BJ (cell line): ENCODE measurements at places on chromosomes 3 and 15.

GRCh38 chr3:152583963-152584362, 251.0 kb upstream of the P2RY1 start:
- DNase-seq = no peak

DNA sequence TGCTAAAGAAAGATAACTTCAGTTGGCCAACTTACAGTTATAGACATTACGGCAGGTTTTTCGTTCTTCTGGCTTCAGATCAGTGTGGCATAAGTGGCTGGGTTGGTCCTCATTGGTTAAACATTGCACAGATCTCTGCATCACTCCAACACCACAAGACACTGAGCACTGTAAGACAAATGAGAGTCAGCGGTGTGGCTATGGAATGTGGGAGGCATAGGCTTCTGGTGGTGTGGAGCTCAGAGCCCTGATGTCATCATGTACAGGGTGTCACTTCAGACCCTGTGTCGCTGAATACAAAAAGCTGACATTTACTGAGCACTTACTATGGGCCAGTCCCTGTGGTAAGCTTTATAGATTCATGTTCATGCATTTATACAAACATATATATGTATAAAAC, 146.0 kb downstream of the ADAMTS9 start:
- no peak for DNase-seq

- DNase-seq = no peak
Observed at GRCh38 chr15:68425428-68426060, 6.4 kb downstream of the ITGA11 start.

DNA sequence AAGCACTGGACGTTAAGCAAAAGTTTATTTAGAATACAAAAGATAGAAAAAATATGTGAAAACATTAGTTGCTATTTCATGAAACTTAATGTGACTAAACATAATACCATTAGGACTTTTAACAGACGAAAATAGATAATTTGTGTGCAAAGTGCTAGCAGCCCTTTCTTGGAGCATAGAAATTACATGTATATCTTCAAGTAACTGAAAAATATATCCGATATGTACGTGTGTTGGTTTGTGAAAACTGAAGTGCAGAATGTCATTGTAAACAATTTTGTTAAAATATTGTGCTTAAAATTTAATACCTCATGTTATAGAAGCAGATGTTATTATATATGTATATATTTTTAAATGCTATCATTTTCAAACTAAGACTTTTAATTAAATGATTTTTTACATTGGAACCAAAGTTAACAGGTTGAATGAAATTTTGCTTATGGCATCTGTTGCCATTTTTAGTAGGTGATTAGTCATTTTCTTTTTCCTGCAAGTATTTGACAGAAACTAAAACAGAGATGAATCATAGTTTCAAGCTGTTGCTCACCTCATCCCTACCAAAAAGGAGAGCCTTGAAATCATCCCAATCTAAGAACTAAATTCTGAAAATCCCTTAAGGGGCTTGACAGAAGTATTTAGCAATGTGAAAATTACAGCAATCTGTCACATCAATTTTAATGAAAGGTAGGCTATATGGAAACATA, 334.8 kb downstream of the NAALADL2 start:
- DNase-seq = no peak

DNA sequence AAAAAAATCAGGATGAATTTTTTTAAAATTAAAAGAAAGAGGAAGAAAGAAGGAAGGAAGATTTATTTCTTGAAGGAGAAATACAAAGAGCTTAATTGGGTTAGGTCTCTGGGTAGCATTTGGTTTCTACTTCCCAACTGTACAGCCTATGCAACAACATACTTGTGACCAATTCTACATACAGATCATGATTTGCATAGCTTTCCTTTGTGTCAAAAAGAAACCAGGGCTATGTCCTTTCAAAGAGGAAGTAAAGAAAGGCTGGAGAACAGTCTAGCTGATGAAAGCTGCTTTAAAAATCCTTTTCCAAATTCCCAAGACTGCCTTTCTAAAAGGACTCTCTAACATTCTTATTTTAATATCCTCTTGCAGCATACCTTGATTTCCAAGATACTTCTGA, 6.1 kb upstream of the HGD start:
- no peak for DNase-seq

DNA sequence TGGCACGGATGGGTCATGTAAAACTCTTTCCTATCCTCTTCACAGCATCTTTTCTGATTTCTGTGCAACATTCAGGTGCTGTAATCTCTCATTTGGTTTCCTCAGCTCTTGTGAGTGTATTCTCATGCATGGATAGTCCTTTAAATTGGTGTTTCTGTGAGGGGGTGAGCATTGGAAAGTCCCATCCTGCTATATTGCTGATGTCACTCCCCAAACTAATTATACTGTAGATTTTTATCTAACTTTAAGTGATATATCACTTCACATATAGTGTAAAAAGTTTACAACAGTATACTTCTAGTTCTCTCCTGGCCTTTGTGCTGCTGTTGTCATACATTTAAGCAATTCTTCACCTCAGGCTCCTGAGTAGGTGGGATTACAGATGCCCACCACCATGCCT, 102.7 kb downstream of the GLDN start:
- DNase-seq = no peak

GRCh38 chr15:58498821-58499580, 67.2 kb downstream of the LIPC start:
- DNase-seq = peak; percentile 96

GRCh38 chr3:19427422-19428149, 279.3 kb downstream of the KCNH8 start:
- DNase-seq = no peak

DNA sequence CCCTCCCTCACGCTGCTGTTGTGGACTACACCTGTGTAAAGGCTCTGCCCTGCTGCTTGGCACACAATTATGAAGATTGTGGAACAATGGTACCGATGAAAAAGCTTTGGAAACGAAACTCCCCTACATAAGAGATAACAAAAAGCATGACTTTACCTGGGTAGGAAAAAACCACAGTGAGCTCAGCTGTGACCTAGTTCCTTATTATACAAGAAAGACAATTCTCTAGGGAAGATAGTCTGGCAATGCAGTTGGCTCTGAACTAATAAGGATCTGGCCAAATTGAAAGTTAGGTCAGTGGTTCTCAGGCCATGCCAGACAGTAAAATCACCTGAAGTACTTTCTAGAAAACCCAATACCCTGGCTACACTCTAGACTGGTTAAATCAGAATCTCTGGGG, 16.1 kb downstream of the CLEC3B start:
- DNase-seq = no peak

DNA sequence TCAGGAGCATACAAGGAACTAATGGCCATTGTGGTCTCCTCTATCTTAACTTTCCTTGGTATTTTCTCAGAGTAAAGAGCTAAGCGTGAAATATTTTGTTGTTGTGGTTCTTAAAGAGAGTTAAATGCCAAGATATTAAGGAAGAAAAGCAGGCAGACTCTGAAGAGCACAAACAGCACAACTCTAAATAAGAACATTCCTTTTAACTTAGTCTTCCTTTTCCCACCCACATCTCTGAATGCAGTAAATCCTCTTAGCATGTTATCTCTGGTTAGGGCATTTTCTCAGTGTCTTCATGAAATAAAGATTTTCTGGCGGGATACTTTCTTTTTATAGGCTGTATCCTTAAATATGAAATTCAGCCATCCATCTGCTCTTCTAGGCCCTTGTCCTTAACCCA, 1.5 kb downstream of the GPR87 start:
- no peak for DNase-seq

DNA sequence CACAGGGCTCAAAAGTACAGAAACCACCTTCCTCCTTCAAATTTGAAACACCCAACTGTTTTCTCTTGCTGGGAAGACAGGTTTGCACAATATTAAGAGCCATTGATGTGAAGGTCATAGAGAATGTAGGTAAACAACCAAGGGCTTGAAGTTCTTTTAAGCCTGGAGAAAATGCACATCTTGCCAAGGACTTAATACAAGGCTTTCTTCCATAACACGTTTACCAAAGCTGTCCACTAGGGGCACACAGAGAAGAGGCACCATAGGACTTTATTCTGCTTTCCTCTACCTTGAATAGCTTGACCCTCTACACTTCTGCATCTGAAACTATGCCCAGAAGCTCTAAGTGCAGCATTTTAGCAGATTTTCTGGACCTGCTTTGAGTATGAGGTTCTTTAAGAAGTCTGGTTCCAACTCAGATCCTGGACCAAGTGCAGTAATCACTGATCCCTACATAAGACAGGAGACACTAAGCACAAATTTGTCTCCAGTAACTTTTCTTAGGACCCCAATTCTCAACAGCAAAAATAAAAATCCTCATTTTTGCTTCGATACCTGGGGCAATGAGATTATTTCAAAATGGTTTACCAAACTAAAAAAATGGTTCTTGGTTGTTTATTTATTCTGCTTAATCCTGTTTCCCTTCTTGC, 138.0 kb downstream of the FBN1 start:
- DNase-seq = no peak

GRCh38 chr3:67685499-67685898, 31.1 kb upstream of the SUCLG2 start:
- DNase-seq = no peak

DNA sequence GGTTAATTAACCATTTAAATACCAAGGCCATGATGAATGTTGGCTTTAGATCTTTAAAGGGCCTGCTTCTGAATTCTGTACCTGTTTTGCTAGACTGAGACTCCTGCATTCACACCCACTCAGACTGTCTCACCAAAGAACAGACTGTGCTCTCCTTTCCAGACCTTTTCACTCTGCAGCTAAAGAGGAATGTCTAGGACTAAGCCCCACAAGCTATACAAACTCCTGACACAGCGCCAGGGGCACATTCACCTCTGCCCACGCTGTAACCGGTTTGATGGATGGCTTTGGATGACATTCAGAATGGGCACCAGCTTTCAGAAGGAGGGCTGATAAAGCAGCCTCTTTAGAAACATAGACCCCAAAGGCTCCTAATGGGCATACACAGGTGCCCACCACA, 200.1 kb downstream of the KCNMB2 start:
- no peak for DNase-seq

GRCh38 chr3:76638006-76638405, 401.9 kb upstream of the ROBO2 start:
- DNase-seq = no peak

DNA sequence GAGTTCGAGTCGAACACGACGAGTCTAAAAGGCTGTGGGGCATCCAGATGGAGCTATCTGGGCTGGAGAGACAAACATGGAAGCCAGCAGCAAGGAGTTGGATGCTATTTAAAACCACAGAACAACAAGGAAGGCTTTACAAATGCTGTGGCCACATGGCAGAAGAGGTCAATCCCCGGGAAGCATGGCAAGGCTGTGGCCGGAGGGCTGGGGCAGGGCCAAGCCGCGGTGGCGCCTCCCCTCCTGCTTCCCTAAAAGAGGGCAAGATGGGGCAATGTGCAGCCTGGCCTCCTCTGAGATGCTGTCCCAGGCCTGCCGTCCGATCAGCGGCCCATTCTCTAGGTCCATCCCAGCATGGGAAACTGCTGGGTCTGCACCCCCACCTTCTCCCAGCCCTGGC, 139.1 kb downstream of the SRGAP3 start:
- DNase-seq = no peak

- DNase-seq = no peak
Observed at GRCh38 chr3:128076483-128077201, 24.4 kb downstream of the SEC61A1 start.

- no peak for DNase-seq
Observed at GRCh38 chr3:24837601-24838000, 343.0 kb upstream of the THRB start.

GRCh38 chr15:25830844-25831451, 32.2 kb downstream of the ATP10A start:
- peak; percentile 95 for DNase-seq

DNA sequence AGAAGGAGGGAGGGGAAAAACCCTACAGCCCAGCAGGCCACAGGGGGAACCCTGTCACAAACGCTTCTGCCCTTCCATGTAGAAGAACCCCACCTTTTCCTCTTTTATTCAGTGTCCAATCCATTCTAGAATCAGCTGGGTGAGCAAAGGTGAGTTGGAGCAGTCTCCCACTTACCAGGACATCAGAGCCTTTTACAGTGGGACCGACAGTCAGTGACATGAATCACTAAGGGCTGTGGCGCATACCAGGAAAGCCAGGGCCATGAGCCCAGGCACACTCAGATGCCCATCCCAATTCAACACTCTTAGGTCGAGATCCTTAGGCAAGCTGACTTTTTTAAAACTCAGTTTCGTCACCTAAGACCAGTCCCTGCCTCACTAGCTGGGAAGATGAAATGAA, 146.1 kb downstream of the AQP9 start:
- no peak for DNase-seq

DNA sequence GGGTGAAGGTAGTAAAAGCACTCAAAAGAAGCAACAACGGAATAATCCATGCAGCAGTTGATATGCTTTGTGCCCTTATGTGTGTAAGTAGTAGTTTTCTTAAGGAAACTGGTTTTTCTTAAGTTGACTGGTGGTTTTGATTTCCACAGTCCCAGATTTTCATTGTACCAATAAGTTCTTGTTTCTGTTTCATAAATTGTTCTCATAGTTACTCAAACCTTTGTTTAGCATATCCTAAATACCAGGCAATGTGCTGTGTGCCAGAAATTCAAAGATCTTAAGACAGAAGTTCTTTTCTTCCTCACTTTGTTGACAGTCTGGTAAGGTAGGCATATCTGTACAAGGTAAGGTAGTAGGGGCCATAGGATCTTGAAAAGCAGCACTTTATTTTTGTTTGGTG, 40.0 kb downstream of the DNAJC13 start:
- no peak for DNase-seq

- peak; percentile 37 for DNase-seq
Observed at GRCh38 chr15:38886315-38887163, 321.9 kb upstream of the RASGRP1 start.

GRCh38 chr15:65653341-65653740, 31.6 kb downstream of the SLC24A1 start:
- no peak for DNase-seq

DNA sequence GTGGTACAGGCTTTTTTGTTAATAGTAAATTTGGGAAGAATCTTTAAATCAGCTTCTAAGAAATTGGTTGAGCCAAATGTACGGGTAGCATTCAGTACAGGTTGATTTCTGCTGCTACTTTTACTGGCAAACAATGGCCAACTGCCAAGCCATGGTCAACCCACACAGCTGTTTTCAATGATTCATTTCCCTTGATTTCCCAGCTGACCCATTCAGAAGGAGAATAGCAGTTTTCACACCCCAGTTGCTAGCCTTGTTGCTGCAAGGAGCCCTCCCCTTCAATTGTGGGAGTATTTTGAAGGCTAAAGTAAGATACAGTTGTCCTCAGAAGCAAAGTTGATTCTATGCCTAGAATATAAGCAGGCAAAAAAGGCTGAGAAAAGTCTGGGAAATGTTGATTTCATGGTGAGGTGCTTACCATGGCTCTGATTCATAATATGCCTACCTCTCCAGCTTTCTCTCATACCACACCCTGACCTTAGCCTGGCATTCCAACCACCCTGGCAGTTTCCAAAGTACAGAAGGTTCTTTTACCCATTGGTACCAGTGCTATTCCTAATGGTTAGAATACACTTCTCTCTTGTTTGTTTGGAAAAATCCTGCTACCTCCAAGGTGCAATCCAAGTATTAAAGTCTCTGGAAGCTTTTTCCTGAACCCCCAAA, 320.3 kb upstream of the TGFBR2 start:
- DNase-seq = peak; percentile 53
